DMS153 (cell line): ENCODE measurements at places on chromosomes 13 and 19.
A peak's percentile ranks its signal among the peaks of the same experiment; 100 is the strongest.

- peak; percentile 23 for DNase-seq
Observed at GRCh38 chr13:49791315-49791710, 1.2 kb downstream of the KPNA3 start.

DNA sequence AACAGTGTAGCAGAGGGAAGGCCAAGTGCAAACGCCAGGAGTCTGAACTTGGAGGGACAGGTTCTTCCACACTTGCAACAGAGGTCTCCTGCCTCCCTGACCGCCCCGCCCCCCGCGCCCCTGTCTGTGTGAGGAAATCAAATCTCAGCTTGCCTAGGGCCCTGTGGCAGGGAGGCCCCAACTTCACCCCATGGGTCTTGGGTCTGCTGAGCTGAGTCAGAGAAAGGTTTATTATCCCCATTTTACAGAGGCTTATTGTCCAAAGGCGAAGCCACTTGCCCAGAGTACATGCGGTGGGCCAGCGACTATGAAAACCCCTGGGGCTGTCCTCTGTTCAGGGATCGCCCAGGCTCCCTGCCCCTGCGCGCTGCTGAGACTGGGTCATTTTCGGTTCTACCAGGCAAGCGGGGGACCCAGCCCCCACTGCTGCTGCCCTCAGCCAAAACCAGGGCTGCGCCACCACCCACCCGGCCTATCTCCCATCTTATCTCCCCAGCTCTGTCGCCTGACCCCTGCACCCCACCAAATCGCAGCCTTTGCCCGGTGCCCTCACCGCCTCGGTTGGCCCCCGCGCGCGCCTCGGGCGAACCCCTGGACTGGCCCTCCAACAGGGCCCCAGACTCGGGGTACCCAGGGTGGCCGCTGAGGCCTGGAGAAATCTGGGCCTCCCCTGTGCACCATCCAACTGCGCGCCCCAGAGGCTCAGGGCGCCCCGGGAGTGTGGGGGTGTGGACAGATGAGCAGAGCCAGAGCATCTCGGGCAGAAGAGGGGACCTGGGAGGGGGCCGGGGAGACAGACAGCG lies 850 bp upstream of the CERS4 start:
- DNase-seq: peak; percentile 42

- DNase-seq: no peak
Observed at GRCh38 chr19:31354316-31354715, 5.1 kb upstream of the TSHZ3 start.

- DNase-seq: no peak
Observed at GRCh38 chr19:7670790-7671189, 1.9 kb downstream of the RETN start.

DNA sequence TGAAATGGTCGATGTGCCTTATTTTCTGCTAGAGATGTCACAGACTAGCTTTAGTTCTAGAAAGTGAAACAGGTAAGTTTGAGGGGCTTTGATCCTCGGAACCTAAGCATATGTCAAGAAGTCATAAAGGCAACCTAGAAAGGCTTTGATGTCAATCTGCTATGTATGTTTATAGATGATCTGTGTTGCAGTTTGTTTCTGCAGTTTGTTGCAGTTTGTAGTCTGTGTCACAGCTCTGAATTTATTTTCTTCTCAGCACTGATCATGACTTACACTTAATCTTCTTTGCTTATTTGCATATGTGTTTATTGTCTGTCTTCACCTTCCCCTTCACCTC lies 5.9 kb downstream of the LSM14A start:
- no peak for DNase-seq
